ENCODE measurements at places on chromosomes 12 and 14. TPM values are rescaled to one million over a fixed set of nuclear protein-coding genes. Genes with fewer than 3 reads are reported as not detected.

PRR4 gene
- total RNA-seq = 0.60 TPM

PLEKHG7 gene
- 1.2 TPM for total RNA-seq

RTL1 gene
- total RNA-seq = not detected

NOVA1 gene
- total RNA-seq = 13.7 TPM

SCFD1 gene
- total RNA-seq = 56.5 TPM

GAS2L3 gene
- 14.0 TPM for total RNA-seq

DDN gene
- total RNA-seq = 0.12 TPM

DNA sequence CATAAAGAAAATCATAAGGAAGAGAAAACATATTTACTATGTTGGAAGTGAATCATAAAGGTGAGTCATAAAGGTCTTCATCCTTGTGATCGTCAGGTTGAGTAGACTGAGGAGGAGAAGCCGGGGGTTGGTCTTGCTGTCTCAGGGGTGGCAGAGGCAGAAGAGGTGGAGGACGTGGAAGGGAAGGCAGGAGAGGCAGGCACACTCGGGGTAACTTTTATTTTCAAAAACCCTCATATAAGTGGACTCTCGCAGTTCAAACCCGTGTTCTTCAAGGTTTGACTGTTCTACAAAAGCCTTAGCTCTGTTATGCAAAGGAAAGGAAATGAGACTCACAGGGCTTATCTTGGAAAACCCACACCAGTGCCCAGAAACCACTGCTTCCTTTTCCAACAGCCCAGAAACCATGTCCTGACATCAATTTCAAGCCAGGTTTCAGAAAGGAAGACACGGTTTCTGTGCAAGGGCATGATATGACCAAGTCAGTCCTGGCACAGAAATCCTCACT lies 14.0 kb downstream of the SMCO2 start:
- peak; percentile 27 for DNase-seq

- DNase-seq = no peak
Observed at GRCh38 chr12:6928022-6928702, 403 bp downstream of the ATN1 start.

- no peak for DNase-seq
Observed at GRCh38 chr14:78073028-78073427, 97.1 kb upstream of the NRXN3 start.

GRCh38 chr14:32764131-32764530 lies 174.5 kb upstream of the NPAS3 start:
- DNase-seq = no peak

GRCh38 chr14:101080922-101081593 lies 177.5 kb upstream of the RTL1 start:
- DNase-seq = no peak

GRCh38 chr12:124319368-124320050 lies 24.6 kb downstream of the RFLNA start:
- peak; percentile 12 for DNase-seq

GRCh38 chr12:40988355-40988754 lies 199.8 kb upstream of the PDZRN4 start:
- DNase-seq = no peak

GRCh38 chr12:80493466-80493865 lies 49.4 kb downstream of the PTPRQ start:
- DNase-seq = no peak

GRCh38 chr14:29536886-29537511 lies 390.6 kb downstream of the PRKD1 start:
- DNase-seq = no peak

DNA sequence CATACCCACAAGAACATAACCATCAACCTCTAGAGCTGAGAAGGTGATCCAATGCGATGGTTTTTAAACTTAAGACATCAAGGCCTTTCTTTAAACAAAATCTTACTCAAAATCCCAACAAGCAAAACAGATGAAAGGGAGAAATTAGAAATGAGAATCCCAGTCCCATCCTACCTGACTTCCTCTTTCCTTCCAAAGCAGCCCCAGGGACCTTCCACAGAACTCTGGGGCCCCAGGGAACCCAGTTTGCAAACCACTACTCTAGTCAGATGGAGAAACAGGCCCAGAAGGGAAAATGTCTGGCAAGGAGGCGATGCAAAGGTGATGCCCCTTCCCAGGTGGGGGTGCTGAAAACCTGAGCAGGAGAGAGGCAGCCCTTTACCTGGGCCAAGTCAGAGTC lies 29.0 kb upstream of the CMKLR1 start:
- DNase-seq = no peak

DNA sequence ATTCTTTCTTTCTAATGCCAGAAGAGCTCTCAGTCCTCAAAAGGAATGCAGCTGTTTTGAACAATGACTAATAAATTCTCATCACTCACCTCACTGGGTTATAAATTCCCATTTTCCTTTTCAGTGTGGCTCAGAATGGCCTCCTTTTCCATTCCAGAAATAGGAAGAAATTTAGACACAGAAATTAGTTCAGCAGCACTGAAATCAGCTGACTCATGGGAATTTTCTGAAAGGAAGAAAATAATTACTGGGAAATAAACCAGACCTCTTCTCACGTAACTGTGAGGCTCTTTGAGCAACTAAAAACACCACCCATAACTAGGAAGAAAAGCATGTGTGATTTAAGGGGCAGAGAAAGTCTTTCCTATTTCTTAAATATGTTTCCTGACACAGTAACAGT lies 23.8 kb downstream of the CD163 start:
- DNase-seq = no peak

DNA sequence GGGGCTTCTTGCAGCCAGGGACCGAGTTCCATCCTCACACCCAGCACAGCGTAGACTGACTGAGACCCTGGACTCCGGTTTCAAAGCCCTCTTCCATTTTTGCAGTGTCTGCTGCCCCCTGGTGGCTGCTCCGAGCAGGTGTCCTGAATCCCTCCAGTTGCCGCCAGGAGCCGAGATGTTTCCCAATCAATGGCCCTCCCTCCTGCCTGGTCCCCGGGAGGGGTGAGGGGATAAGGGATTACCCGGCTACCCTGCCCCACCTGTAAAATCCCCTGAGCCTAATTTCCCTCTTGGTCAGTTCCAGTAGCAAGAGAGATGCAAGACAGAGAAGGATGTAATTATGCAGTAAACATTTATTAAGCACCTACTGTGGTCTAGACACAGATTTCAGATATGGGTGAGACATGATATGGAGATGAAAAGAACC lies 55.0 kb downstream of the PHETA1 start:
- DNase-seq = peak; percentile 70

- no peak for DNase-seq
Observed at GRCh38 chr14:94213021-94213420, 38.9 kb downstream of the PPP4R4 start.
